Kidney capillary endothelial cell (primary cell): ENCODE measurements at places on chromosomes 11 and 22.

DNA sequence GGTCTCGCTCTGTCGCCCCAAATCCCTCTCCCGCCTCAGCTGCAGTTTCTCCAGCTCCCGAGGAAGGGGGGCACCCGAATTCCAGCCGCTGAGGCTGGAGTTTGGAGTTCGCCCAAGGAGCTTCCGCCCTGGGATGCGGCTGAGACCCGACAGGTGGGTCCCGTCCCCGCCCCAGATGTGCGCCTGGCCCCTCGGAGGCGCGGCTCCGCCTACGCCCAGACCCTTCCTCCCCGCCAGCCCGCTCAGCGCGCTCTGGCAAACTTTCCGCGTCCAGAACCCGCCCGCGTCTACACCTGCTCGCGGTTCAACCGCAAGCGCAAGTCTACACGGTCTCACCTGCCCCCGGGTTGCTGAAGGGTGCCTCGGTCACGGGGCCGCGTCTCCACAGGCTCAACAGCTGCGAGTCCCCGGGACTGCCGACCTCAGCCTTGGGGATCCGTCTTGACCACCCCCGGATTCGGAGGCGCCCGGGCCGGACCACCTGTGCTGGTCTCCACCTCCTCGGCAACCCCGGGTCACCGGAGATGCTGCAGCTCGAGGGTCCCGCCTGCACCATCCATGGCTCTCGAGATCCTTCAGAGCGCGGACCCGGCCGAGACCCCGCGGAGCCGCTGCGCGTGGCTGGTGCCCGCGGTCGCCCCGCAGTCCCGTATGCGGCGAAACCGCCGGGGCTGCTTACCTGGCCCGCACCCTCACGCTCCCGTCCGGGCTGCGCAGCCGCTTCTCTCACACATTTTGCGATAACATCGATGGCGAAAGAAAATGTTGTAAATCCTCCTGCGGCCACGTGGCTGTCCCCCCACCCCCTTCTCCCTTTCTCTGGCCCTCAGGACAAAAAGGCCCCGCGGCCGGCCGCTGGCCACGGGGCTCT, 63.6 kb downstream of the NFAM1 start:
- no peak for DNase-seq

- no peak for DNase-seq
Observed at GRCh38 chr11:36803084-36803483, 205.0 kb upstream of the RAG2 start.

DNA sequence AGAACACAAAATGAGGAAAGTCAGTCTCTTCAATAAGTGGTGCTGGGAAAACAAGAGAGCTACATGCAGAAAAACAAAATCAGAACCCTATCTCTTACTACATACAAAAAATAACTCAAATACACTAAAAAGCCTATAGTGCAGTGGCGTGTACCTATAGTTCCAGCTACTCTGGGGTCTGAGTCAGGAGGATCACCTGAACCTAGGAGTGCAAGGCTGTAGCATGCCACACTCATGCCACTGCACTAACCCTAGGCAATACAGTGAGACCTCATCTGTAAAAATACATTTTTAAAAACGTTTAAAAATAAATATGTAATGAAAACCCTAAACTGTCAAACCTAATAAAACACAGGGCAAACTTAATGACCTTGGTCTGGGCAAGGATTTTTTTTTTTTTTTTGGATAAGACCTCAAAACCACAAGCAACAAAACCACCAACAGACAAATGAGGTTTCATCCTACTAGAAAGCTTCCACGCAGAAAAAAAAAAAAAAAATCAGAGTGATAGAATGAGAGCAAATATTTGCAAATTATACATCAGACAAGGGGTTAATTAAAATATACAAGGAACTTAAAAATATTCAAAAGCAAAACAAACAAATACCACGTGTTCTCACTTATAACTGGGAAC, 35.2 kb downstream of the XKR3 start:
- no peak for DNase-seq

- DNase-seq, result no peak
Observed at GRCh38 chr22:40322021-40322420, 24.3 kb upstream of the ADSL start.

DNA sequence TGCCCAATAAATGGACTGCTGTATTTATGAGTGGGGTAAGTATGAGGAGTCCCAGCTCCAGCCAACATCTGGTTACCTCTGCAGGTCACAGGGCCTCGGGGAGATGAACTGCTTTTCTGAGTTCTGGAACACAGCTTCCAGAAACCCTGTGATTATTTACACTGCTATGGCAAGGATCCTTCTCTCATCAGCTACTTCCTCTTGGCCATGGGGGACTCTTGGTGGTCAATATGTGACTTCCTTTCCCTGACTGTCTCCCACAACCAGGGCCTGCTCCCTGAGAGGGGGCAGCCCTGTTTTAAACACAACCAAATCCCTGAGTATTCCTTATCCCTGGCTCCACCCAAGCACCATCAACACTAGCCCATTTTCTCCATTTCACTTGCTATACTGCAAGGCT, 10.0 kb downstream of the RHOG start:
- DNase-seq, result no peak

GRCh38 chr11:12274558-12275197, 102.7 kb upstream of the PARVA start:
- DNase-seq, result no peak

DNA sequence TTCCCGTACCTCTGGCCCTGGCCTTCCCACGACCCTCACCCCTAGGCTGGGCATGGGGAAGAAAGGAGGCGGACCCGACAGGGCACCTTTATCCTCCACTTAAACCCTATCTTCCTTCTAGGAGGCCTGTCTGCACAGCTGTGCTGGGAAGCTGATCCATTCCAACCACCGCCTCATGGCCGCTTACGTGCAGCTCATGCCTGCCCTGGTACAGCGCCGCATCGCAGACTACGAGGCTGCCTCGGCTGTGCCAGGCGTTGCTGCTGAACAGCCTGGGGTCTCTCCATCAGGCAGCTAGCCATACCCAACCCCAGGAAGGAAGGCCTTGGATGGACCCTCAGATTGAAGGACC, 599 bp downstream of the TIMM10B start:
- no peak for DNase-seq

GRCh38 chr22:24284747-24285203, 14.1 kb downstream of the SPECC1L start:
- no peak for DNase-seq

- DNase-seq, result peak; percentile 40
Observed at GRCh38 chr22:36052505-36052941, 23.9 kb upstream of the RBFOX2 start.

DNA sequence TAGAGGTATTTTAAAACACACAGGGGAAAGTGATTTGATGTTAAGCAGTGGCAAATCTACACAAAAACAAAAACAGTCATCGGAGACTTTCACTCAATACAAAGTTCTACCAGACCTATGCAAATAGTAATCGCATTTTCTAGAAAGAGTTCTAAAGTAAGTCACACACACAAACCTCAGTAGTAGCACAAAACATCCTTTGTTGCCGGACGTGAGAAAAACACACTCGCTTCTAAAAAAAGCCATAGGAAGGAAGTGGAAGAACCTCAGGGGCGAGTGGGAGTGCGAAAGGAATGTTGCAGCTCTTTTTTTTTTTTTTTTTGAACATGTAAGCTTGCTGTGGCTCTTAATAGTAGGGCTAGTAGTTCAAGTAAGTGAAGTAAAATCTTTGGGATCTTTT, 88.9 kb downstream of the MAML2 start:
- DNase-seq, result peak; percentile 89

GRCh38 chr11:36600180-36600579, 2.1 kb upstream of the RAG2 start:
- DNase-seq, result no peak

GRCh38 chr11:10597877-10598351, 29.4 kb upstream of the LYVE1 start:
- no peak for DNase-seq

DNA sequence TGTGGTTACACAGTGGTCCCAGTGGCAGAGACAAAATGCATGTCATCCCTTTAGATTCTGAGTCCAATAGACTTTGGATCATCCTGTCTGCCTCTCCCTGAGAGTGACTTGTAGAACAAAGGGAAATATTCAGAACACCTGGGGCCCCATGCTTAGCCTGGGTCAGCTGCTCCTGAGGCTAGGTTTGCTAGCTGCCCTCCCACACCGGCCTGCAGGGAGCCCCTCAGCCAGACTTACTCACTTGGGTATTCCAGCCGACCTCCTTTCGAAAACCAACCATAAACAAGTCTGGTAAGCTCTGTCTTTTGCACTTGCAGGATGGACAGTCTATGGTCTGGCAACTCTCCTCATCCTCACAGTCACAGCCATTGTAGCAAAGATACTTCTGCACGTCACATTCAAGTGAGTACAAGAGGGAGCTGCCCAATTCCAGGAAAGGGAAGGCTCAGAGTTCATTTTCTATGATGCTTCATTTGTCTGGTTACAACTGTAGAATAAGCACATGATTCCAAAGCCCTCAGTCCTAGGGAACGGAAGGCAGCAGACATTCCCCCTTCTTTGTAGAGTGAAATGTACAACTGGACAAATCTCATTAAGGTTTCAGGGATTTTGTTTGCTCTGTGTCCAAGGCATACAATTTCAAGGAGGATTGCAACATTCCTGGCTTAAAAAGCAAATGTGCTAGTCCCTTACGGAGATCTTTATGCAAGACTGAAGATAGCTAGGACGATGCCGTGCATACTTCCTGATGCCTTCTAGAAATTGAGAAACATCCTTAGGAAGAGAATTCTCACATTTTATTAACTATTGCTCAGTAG, 65.5 kb upstream of the EMID1 start:
- DNase-seq, result no peak

GRCh38 chr22:41526830-41527799, 17.2 kb downstream of the POLR3H start:
- DNase-seq, result no peak

- DNase-seq, result no peak
Observed at GRCh38 chr11:133156986-133157745, 375.1 kb downstream of the OPCML start.

DNA sequence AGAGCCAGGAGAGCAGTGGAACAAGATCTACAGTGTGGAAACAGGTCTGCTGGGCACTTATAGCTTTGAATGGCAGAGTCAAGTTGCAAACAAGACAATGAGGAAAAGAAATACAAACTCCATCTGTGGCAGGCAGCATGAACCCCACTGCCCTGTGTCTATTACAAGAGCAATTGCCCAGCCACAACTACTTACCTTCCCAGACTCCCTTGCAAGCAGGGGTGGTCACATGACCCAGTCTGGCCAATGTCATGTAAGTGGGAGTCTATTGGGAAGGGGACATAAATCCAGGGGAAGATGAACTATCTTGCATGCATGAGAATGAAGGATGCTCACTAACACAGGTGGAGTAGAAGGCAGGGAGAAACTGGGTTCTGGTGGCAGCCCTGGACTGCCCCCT, 44.1 kb upstream of the RFPL3 start:
- no peak for DNase-seq

DNA sequence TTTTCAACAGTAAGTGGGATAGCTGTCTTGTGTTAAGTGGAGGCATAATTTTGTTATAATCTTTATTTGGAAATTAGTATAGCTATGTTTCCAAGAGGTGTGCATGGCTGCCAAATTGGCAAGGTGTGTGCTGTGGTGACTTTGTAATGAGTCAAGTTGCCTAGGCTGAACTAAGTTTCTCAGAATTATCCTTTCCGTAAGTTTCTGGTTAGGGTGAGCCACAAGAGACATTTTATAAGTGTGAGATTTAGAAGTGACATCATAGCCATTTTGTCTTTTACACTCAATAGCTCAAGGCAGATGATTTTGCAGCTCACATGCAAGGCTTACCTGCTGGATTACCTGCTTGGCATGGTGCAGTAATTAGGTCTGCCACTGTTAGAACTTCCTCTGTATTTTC, 90.3 kb downstream of the C11orf87 start:
- DNase-seq, result no peak

GRCh38 chr11:65438257-65439151, 15.9 kb downstream of the NEAT1 start:
- DNase-seq, result no peak

DNA sequence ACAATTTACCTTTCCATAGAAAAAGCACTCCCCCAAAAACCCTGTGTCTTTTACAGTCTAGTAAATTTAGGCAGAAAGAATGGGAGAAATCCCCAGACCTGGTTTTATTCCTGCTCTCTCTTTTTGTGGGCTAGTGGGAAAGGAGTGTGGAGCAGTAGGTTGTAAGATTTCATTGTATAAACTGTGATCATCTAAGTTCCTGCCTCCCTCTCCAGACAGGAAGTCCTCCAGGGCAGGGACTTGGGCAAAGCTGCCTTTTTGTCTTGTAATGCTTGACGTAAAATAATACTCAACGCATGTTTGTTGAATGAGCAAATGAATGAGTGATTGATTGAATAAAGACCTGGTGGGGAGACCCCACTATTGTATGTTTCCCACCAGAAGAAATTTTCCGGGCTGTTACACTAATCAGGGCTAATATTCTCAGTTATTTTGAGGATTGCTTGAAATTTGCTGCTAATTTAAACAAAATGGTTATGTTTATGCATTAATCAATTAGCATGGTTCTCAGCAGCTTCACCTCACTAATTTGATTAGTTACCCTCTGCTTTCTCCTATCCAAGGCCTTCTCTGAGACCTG, 36.3 kb downstream of the CSNK2A3 start:
- no peak for DNase-seq

- DNase-seq, result no peak
Observed at GRCh38 chr11:61766353-61766841, 14.0 kb downstream of the MYRF start.

DNA sequence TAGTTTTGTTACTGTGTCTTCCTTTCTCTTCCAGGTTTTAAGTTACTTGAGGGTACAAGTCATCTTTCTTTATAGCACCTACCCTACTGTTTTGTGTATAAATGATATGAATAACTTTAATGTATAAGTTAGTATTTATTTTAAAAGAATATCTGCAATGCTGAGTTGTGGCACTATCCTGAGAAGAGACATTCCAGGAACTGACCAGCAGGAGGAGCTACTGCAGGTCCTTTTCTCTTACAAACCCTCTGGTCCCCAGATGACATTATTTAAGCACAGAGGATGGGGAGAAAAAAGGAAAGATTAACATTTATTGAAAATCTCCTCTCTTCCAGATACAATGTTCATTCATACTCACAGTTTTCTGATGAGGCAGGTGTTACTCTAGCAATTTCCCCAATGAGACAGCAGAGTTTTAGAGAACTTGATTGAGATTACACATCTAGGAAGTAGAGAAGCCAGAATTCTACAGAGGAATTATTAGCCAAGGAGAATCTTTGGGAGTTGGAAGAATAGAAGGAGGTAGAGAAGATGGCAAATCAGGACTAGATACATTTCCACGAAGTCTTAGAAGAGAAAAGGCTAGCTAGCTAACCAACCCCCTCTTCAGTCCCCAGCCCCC, 541.2 kb upstream of the API5 start:
- peak; percentile 16 for DNase-seq
